ENCODE measurements at places on chromosomes 3 and 15.

GRCh38 chr3:129121792-129122411 is at the start of gene RAB43:
RAB43 (minus strand) TSS chr3:129121804; CDS start chr3:129121489, 315 bp downstream.
- DNase-seq, result peak; percentile 54

DNA sequence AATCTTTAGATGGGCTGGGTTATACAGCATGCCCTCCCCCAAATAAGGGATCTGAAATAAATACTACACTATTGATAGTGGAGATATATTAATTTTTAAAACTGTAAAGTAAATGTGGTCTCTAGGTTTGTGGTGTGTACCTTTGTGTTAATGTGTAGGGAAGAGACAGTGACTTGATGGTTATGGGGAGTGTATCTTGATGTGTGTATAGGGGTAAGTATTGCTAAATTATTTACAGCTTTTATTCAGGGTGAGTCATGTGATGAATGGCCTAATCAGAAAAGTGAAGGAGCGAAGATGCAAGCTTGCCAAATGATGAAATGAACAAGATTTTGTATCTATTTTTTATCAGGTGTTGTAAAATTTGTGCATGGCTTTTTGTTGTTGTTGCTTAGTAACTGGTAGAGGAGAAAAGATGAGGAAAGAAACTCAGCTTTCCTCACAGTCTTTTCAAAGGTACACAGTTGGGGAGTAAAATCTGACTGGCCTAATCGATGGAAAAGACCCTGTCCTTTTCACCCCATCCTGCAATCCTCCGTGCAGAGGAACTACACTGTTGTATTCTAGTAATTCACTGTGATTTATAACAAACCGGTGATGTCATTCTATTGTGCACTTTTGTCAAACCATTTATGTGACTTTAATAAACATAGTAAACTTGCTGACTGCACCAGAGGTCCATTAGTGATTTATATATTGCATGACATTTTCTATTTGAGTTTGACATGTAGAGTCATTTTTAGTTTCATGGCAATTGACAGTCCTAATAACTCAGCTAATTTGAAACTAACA is 17.7 kb downstream of the FEM1B start:
- no peak for DNase-seq

- no peak for DNase-seq
These were observed 13.0 kb upstream of the PIGZ start for GRCh38 chr3:196981657-196982056.

GRCh38 chr15:42919799-42920518 is 619 bp downstream of the TTBK2 start:
- DNase-seq, result peak; percentile 51

- no peak for DNase-seq
These were observed 108.8 kb downstream of the SQOR start for GRCh38 chr15:45743426-45744235.

DNA sequence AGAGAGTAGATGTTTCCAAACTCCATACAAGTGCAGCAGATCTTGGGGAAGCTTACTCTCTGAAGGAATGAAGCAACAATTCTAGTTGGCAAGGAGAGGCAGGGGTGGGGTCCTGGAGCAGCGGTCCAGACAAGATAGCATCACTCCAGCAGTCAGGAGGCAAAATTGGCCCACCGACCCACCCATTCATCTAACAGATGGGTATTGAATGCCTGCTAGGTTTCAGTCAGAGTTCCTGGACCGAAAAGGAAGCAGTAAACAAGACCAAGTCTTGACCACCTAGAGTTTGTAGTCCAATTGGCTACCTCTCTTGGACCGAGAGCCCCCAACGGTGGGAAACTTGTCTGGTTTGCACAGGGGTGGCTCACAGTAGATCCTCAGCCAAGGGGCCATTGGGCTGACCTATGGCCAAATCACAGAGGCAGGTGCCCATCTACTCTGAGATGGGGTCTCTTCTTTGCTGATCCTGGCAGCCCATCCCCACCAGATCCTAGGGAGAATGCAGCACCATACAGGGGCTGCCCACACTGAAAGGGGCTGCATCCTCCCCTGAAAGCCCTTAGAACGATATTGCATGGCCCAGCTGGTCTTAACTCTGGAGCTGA is 74.3 kb downstream of the CORO2B start:
- no peak for DNase-seq

GRCh38 chr15:58748040-58748851 is 1.3 kb downstream of the ADAM10 start:
- no peak for DNase-seq

GRCh38 chr15:98484914-98485313 is 163.4 kb upstream of the IGF1R start:
- no peak for DNase-seq

DNA sequence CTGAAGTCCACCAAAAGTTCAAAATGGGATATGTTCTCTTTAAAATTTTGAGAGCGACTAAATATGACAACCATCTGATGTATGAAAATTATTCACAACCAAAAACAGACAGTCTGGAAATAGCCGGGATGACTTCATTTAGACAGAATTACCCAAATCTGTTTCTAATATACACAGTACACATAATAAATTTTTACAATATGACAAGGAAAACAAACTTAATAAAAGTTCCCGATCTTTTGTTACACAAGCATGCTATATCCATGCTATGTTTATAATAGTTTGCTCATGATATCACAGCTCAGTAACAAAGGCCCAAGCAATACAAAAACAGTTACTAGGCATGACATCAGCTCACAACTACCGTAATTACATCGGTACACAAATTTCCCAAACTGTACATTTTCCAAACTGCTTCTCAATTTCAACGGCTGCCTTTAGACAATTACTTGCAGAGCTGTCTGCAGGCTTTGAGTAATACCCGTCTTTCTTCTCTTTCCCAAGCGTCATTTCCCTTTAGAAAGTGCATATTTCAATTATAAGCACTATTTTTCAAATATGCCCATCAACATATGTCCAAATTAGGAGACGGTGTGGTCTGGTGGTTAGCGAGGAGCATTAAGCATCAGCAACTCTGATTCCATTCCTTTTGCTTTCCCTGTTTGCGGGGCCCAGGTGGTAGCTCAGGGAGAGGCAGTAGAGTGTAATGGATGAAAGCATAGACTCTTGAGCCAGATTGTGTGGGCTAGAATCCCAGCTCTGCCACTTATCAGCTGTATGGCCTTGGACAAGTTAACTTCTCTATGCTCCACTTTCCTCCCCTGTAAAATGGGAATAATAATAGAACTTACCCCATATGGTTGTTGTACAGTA is 481.2 kb downstream of the FOXP1 start:
- DNase-seq, result no peak

DNA sequence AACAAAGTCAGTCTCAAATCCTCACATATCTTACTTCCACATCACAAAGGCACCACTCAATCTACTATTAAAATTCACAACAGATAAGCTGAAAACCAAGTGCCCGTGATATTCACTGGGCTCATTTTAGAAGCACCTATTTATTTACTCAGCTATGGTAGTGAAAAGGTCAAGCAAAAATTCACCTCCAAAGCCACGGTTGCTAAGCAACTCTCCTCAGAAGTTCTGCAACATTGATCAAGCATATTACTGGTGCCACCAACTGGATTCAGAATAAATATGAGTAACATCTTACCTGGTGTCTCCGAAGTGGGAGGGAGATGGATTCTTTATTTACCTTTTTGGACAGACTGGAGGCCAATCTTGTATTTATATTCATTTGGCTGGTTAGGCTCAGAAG is 714.8 kb downstream of the FHIT start:
- DNase-seq, result no peak

DNA sequence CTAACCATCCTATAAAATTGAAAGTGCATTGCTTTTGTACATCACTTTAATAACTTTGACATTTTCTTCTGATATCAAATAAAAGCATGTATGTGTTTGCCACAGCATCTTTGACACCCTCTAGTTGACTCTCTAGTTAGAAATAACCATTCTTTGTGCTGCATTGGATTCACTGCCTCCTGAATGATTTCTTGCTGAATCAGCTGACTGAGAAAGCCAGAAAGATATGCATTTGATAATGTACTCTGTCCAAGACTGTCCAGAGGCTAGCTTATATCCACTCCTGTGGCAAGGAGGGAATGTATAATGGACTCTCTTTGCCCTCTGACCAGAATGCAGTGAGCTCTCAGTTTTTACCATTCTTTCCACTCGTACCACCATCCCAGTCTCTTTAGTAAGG is 6.2 kb downstream of the RAB11A start:
- DNase-seq, result no peak

GRCh38 chr15:75929799-75930565 is 26.3 kb downstream of the FBXO22 start:
- DNase-seq, result no peak

DNA sequence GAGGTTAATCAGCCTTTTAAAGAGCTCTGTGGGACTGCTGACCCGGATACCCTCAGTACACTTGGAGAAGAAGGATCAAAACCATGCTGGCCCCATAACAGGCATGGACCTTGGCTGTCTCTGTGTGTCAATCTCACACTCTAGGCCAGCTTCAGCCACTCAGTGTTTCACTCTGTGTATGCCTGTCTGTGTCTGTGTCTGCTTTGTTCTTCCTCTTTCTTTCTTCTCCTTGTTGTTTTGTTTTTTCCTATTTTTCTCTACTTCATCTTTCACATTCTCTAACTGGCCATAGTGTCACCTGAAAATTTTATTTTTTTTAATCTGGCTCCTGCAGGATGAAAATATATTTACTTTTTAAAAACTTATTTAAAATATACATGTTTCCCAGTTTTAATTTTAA is 51.1 kb downstream of the SERP1 start:
- peak; percentile 52 for DNase-seq

DNA sequence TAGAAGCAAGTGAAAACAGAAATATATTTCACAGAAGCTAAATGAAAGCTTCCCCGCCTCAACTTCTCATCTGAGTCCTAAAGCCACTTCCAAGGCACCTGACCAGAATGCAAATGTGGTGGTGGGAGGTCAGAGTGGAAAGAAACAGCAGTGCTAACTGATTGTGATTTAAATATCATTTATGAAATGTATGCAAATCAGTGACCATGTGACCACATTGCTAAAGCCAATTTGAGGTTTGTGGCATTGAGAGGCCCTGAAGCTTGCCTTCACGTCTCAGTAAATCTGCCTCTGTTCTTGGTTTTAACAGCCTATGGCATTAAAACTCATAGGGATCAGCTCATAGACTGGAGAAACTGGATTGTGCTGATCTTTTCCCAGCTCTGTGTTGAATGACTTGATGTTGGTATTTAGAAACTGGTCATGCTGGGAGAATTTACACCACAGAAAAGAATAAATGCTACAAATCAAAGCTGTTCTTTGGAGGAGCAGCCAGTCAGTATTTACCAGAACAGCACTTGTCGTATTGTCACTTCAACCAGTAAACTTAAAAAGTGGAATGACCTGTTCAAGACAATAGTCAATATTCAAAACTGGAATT is 481.4 kb upstream of the ALCAM start:
- DNase-seq, result no peak

- DNase-seq, result no peak
These were observed 119.4 kb downstream of the ATP10A start for GRCh38 chr15:25743548-25744275.

DNA sequence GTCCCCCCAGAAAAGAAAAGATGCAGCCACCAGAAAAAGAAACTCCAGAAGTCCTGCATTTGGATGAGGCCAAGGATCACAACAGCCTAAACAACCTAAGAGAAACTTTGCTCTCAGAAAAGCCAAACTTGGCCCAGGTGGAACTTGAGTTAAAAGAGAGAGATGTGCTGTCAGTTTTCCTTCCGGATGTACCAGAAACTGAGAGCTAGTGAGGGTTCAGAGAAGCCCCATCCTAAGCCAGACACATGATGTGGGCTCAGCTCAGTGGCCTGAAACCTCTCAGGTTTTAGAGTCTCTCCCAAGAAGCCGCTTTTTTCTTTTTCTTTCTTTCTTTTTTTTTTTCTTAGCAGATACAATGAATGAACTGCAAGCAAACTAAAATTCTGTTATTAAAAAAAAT is 7.8 kb downstream of the SLC51B start:
- DNase-seq, result no peak

GRCh38 chr3:152211655-152212054 is 57.1 kb upstream of the MBNL1 start:
- DNase-seq, result no peak

DNA sequence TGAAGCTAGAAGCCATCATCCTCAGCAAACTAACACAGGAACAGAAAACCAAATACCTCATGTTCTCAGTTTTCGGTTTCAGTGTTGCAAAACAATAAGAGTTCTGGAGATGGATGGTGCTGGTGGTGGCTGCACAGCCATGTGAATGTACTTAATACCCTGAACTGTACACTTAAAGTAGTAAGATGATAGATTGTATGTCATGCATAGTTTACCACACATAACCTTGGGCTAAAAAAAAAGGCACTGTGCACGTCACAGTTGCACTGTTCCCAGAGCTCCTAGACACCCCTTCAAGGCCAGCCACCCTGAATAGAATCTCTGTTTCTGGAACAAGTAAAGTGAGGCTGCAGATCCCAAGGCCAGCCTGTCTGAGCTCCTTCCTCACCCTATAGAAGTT is 243.3 kb upstream of the IGF1R start:
- DNase-seq, result no peak

- no peak for DNase-seq
These were observed 49.5 kb downstream of the TUBGCP4 start for GRCh38 chr15:43420435-43420834.

DNA sequence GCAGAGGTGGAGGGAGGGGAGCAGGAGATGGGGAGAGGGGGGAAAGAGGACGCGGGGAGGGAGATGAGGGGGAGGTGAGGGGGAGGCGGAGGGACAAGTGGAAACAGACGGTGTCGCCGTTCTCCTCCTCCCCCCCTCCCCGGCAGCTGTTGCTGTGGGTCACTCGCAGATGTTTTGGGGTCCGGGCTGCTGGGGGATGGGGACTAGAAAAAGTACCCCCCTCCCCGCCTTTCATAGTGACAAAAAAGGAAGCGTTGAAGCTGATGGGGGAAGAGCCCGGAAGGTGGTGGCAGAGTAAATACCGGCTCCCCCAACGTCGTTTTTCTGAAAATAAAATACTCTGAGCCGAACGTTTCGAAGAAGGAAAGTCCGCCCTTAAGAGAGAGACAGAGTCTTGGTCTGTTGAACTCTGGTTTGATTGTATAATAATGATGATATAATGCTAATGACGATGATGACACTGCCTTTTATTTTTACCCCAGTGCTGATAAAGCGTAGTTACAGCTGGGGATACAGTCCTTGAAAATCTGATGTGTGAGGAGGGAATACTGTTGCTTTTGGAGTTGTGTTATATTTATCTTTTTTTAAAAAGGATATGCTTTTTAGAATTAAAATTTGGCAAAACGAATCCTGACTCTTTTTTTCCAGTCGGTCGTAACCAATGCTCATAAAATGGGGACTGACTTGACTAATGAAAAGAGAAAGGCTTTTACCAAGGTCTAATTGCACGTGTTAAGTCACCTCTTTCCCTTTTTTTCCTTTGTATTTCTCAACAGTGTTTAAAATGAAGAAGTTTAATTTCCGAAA is 993 bp downstream of the STXBP5L start:
- no peak for DNase-seq
